ENCODE measurements at places on chromosomes 7 and 10.

DNA sequence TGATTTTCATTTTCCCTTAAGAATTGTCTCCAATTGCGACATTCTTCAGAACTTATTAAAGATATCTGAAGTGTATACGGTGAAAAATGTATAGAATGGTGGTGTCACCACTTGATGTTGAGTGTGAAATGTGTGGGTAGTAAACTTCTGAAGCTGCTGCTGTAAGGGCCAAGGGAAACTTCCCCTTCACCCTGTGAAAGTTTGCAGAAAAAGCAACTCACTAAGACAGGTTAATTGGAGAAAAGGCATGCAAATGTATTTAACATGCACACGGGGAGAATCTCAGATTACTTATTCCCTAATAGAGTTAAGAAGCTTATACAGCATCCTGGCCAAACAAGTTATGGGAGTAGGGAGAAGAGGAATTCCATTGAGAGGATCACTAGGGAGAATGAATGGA, 173.0 kb downstream of the NSUN6 start:
- no peak for DNase-seq

DNA sequence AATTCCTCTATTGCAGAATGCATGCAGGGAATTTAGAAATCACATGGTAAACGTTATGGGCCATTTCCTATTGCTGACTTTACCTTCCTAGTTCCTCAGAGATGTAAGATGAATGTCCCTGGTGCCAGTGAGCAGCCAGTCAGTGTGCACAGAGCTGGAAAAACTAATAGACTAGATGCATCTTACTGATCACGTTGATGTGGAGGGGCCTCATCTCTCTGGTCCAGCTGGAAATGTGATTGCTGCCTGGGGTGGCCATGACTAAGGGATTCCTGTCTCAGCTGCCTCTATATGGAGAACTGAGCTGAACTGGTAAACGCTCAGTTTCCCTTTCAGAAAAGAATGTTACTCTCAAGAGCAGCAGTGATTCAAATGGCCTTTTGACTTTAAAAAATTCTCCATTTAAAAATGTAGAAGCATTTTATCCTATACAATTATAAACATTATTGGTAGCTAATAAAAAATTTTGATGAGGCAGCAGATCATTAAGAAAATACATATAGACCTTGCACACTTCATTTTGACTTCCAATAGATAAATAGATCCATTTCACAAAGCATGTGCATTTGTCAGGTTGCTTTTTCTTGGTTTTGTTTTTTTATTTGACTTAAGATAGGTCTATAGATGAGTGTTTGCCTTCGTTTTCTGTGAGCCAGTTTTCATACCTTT, 80.5 kb upstream of the INSYN2A start:
- no peak for DNase-seq

DNA sequence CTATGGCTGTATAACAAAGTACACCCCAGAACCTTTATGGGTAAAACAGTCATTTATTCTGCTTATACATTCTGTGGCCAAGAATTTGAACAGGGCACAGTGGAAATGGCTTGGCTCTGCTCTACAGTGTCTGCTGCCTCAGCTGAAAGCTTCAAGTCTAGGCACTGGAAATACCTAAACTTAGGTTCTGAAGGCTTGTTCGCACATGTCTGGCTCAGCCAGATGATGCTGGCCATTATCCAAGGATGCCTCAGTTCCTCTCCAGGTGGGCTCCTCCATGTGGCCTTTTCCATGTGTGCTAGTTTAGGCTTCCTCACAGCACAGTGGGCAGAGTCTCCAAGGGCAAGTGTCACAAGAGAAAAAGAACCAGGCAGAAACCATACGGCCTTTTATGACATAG, 76.8 kb downstream of the RALA start:
- no peak for DNase-seq

- no peak for DNase-seq
Observed at GRCh38 chr7:140643416-140643815, 2.8 kb upstream of the DENND2A start.
